Suppressor macrophage treated with lipopolysaccharide for 4 hours (primary cell): ENCODE measurements at places on chromosomes 2 and 18.

DNA sequence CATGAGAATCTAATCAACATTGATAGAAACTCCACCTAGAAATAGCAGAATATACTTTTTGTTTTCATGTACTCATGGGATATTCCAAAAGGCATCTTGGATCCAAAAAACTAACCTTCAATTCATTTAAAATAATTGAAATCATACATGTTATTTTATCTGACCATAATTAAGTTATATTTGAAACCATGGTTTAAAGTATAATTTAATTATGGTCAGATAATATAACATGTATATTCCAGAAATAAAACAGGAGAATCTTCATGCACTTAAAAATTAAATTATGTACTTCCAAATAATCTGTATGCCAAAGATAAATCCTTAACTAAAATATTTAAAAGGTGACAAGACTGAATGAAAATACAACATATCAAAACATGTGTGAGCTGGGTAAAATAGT lies 651.3 kb upstream of the LINC00305 start:
- no peak for DNase-seq

DNA sequence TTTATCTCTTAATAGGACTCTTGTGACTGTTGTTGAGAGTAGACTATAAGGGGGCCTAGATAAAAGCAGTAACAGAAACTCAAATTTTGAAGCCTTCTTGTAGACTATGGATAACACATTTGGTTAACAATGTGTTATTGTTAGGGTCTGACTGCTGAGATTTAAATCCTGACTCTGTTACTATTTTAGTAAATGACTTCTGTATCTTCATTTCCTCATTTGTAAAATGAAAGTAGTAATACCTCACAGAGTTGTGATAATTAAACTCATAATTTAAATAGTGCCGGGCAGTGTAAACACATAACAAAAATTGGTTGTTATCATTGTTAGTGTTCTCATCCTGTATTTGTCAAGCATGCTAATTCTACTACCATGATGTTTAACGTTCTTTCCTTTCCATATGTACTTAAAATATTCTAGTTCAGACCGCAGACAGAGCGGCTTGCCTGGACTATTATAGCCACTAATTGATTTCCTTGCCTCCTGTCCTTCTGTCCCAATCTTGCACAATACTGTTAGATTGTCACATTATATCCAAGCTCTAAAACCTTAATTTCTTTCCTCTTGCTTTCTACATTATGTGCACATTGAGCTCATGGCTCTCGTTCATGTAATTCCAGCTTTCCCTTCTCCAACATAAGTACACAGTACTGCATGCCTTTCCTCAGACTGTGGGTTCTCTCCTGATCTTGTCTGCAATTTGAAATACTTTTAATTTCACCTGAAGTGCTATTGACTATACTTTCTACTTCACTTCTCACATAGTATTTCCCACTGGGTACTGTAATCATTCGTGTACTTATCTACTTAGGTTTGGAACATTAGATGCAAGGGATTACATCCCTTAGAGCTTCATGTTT lies 48.4 kb downstream of the RBBP8 start:
- peak; percentile 15 for DNase-seq

- no peak for DNase-seq
Measured at GRCh38 chr2:195622966-195623365, 34.1 kb upstream of the SLC39A10 start.

DNA sequence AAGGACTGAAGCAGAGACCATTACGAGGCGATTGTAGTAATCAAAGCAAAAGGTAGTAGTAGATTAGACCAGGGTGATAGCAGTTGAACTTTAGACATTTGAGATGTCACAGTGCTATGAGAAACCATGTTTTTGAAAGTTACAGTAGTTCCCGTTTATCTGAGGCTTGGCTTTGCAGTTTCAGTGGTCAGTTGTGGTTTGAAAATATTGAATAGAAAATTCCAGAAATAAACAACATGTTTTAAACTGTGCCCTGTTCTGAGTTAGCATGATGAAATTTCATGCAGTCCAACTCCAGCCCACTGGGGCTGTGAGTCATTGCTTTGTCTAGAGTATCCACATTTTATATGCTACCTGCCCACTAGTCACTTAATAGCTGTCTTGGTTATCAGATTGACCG lies 47.5 kb downstream of the ZNF638 start:
- DNase-seq, result no peak

- no peak for DNase-seq
Measured at GRCh38 chr2:174217869-174218268, 30.5 kb downstream of the OLA1 start.
